ENCODE measurements at places on chromosomes 6 and 20.

- DNase-seq: no peak
Measured at GRCh38 chr6:193773-194310, 98.4 kb upstream of the DUSP22 start.

- DNase-seq: no peak
Measured at GRCh38 chr20:24185791-24186190, 197.2 kb upstream of the GGTLC1 start.

GRCh38 chr6:46058951-46059350 is 43.3 kb upstream of the CLIC5 start:
- DNase-seq: no peak

DNA sequence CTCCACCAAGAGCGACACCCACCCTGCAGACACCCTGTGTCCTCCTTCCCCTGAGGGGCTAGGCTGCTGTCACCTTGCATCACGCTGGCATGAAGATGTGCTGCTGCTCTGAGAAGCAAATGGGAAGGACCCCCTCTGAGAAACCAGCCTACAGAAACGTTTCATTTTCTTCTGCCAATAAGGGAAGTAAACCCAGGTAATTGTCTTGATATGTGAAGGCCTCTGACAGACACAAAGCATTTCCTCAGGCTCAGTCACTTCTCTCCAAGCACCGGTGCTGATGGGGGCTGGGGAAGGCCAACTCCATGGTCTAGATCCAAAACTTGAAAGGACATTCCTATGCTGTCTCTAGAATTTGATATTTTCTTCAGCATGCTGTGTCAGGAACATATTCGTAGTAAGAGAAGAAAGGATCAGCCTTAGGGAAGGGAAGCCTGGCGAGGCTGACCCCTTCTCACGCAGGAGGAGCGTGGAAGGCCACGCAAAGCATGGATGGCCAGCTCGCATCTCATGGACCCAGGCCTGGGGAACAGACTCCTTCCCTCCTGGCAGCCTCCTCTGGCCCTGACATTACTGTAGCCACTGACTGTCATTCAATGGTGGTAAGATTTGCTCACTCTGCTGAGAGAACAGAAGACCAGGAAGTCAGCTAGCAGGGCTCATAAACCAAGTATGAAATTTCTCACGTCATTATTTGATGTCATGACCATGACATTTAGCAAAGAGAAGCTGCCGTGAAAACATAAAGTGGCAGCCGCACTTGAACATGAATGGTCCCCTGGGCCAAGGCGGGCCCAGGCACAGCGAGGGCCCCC is 20.4 kb downstream of the ACSS1 start:
- DNase-seq: no peak

GRCh38 chr6:7786214-7786661 is 60.3 kb downstream of the BMP6 start:
- DNase-seq: no peak

GRCh38 chr6:166988674-166989201 is 10.5 kb upstream of the CEP43 start:
- no peak for DNase-seq

- DNase-seq: no peak
Measured at GRCh38 chr6:161181121-161181520, 92.7 kb downstream of the AGPAT4 start.

DNA sequence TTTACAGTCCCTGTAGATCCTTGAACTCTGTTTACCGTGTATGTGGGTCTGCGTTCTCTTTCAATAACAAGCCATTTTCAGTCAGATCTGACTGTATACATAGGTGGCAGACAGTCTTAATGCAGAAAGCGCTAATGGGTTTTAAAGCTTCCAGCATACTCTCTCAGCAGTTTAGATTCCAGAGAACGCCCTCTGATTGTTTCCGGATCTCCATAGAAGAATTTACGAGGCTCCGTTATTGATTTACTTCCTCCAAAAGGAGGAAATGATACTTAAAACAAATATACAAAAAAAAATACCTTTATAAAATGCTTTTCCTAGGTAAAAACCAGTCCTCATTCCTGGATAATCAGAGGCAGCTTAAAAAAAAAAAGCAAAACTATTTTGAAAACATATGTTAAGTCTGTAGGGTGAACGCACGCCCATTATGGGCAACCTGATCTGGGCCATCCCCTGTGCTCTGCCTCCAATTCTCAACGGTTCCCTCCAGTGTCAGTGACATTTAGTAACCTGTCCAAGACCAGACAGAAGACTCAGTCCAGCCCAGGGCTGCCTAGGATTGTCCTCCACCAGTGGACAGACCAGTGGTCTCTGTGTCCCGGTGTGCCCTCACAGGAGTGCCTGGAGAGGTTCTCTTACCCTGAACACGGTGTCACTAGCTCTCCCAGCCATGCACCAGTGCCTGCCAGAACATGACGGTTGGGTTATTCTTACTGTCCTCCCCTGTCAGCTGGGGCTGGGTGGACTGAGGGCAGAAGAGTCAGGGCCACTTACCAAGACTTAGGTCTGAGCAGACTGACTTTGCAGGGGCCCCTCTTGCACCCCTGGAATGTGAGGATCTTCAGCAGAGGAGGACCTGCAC is 217.3 kb downstream of the ARID1B start:
- DNase-seq: no peak

DNA sequence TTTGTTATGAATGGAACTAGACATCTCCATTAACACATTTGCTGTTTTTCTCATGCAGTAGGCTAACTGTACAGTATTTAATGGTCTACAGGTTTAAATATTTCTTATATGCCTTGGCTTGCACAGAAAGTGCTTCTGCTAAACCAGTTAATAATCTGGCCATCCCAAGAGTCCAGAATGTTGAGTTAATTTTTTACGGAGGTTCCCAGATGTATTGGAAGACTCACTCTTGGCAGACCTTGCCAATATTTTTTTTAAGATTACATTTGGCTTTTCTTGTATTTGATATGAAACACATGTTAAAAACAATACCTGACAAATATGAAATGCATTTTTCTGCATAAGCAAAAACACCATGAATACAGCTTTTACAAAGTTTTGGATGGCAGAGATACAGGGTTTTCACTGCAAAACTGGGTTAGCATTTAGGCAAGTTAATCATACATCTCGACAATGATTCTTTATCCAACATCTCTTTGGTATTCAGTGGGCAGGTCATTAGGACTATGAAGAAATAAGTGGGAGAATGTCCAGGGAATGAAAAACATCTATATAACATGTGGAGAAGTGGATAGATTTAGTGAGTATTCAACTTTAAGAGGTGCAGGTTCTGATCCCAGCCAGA is 94.0 kb downstream of the SGK1 start:
- DNase-seq: no peak

DNA sequence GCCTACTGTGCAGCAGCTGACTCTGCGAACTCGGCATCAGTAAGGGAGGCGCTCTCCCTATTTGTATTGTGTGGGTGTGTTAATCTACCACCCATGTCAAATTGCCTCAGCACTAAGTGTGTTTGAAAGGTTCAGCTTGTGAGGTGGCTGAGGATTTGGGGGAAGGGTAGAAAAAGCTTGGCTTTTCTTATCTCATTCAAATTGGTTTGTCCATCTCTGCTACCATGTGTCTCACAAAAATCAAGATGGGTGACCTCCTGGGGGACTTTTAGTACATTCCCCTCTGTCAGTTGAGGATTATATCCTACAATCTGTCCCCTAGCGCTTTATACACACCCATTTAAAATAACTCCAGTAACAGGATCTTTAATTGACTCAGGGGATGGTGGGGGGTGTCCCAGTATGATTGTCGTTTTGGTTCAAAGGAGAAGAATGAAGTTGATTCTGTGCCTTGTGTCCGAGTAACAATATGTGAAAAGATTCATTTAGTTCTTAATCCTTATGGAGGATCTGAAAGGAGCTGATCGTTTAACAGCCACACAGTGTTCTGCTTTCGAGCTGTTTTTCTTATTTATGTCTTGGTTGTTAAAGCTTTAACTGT is 609.6 kb downstream of the PKHD1 start:
- DNase-seq: no peak

- no peak for DNase-seq
Measured at GRCh38 chr6:123203928-123204327, 207.9 kb downstream of the CLVS2 start.

DNA sequence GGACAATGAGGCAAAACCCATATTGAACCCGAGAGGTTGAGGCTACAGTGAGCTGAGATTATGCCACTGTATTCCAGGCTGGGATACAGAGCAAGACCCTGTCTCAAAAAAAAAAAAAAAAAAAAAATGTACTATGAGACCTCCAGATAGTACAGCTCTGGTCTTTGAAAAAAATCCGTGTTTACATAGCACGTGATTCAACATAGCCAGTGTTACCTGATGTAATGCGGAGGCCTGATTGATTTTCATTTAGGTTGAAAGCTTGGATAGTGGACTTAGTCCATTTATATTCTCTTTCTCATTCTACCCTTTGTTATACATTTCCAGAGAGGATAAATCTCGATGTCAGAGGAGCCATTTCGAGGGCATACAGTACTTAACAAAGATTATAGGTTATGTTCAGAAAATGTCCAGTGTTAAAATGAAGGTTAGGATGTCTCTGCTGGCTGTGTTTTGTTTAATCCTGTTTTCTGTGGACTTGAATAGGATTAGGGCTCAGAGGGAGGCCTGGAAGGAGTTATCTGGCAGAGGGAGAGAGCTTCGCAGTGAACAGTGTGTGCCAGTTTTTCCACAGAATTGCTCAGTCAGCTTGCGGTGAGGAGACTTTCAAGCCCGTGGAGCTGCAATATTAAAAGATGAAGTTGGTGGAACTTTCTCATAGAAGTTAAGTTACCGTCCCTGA is 33.9 kb upstream of the BCLAF1 start:
- DNase-seq: no peak

DNA sequence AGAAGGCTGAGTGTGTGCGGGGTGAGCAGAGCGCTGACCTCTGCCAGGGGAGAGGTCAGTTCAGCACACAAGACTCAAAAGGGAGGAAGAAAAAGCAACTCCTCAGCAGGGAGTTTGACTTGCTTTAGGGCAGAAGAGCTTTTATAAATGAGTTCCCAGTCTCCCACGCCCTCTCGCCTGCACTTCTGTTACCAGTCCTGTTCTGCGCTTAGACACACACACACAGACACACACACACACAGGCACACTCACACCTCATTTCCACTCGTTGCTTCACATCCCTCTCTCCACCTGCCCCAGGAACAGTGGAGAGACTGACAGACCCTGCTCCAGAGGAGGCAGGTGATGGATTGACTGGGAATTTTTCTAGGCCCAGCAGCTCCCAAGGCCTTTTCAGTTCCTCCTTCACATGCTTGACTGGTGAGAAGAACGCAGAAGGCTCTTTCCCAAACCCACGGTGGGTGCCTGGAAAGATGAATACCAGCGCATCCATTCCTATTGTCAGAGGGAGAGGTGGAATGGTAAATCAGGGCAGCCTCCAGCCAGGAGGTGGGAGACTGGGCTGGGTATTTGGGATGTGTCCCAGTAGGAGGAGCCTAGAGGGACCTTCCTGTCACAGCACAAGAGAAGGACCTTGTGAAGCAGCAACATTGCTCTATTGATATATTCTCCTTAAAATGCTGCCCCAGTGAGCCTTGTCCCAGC is 43.7 kb downstream of the JAG1 start:
- no peak for DNase-seq

All from NCI-H1694 (cell line).